HAP-1 (cell line): ENCODE measurements at places on chromosomes 13 and 19.

- peak; percentile 52 for DNase-seq
These were observed 3.5 kb downstream of the IER2 start for GRCh38 chr19:13153569-13154240.

GRCh38 chr13:111171629-111172028 lies 56.5 kb downstream of the ARHGEF7 start:
- DNase-seq: no peak

DNA sequence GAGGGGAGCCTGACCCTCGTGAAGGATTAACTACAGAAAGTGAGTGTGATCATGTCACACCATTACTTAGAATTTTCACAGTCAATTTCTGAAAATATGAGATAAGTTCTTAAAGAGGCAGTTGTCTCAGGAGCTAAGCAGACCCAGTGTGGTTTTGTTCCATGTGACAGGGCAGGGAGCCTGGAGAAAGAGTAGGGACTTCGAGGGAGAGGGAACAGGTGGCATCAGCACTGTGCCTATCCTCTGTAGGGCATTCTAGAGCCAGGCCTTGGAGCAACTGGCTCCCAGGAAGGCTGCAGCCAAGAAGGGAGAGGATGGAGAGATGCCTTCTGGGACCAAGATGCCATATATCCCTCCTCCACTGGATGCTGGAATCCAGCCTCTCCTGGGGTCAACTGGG lies 183.0 kb downstream of the TSHZ3 start:
- DNase-seq: no peak

DNA sequence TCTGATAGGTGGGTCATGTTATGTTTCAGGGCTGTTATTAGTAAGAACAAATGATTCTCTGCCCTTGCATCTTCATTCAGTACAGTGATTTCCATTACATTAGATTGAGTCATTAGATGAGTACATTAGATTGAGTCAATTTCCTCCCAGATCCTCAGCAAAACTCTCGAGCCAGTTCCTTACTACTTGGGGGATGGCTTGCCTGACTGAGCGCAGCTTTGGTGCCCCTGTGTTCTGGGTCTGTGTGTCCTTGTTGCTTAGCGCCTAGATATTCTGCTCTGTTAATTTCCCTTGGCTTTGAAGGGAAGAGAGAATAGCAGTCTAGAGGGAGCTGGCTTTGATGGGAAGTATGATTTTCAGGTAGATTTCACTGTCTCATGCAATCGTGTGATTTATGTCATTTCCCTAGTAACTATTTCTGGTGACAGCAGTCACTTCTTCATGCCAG lies 19.1 kb upstream of the SCEL start:
- DNase-seq: no peak

DNA sequence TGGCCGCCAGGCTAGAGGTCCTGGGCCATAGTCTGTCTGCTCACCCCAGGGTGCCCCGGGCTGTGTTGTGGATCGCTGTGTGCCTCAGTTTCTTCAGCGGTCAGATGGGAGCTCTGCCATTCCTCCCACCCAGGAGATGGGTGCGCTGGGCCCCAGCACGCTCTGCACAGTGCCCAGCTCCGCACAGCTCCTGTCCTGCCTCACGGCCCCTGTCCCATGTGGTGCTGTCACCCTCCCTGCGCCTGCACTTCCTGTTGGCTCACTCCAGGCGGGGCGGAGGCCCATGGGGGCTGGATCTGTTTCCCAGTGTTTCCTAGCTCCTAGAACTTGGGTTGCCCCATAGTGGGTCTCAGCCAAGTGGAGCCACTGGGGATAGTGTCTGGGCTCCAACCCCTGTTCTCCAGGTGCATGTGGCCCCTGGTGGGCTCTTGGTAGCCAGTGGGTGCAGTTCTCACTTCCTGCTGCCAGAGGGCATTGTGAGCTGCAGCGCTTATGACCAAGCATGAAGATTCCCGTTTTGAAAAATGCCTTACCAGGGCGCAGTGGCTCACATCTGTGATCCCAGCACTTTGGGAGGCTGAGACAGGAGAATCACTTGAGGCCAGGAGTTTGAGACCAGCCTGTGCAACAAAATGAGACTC lies 69.8 kb downstream of the KDM4B start:
- peak; percentile 10 for DNase-seq

DNA sequence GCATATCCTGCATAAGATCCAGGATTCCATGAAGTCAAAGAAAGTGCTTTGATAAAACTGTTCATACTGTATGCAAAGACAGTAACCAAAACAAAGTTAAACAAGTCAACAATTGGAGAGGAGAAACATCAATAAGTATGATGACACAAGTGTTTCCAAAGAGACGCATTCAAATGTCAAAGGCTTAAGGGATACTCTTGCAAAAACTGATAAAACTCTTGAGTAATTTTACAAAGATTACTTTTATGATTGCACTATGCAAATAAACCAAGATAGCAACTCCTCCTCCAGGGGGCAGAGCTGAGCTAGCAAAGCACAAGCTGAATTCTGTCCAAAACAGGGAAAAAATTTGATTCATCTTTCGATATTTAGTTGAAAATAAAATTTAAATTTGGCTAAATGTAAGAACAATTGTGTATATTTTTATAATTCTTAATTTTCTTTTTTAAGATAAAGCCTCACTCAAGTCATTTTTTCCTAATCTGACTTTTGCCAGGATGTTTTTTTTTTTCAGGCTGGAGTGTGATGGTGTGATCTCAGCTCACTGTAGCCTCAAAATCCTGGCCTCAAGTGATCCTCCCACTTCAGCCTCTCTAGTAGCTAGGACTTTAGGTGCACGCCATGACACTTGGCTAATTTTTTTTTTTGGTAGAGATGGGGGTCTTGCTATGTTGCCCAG lies 84.0 kb downstream of the MZT1 start:
- peak; percentile 85 for DNase-seq

DNA sequence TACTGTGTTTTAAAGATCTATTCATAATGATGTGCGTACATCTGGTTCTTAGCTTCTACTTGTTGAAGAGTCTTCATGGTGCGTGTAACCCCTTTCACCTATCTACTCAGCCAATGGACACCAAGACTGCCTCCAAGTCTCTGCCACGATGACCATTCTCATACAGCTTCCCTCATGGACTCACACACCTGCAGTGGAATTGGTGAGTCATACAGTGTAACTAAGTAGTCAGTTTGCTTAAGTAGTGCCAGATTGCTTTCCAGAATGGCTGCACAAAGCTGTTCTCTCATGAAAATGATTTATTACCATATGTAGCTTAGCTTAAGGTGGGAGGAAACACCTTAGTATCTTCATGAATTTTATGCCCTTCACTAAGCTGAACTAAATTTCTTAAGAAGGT lies 112.3 kb downstream of the AKAP11 start:
- DNase-seq: no peak

DNA sequence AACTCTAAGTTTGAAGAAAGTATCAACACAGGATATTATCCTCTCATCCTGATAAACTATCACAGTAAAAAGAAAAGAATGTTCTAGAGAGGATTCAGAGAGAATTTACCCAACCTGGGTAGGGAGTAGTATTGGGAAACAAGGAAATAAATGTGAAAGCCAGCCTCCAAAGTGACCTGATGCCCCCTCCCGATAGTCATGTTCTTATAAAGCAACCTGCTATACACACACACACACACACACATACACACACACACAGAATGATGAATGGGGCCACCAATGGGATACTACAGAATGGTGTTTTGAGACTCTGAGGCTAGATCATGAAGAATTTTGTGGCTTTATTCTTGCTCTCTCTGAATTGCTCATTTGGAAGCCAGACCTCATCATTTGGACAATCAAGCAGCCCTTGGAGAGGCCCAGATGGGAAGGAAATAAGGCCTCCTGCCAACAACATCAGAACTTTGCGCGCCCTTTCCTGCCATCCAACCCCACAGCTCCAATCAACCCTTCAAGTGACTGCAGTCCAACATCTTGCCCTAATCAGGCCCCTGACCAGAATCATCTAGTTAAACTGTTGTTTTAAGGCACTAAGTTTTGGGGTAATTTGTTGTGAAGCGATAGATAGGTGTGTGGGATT lies 807.9 kb upstream of the ARGLU1 start:
- no peak for DNase-seq

DNA sequence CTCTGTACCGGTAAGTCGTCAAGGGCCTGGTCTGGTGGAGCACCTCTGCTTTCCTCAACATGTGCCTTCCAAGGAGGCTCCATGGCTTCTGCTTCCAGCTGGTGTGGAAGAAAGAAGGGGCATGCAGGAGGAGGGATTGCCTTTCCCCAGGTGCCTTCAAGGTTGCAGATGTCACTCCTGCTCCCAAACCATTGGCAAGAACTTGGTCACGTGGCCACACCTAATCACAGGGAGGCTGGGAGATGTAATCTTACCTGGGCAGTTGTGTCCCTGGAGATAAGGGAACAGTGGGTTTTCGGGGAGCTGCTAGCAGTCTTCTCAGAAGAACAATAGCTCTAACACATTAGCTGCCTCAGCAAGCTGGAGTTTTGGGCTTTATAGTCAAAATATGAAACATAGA lies 9.7 kb upstream of the GPR18 start:
- DNase-seq: no peak

- no peak for DNase-seq
These were observed 16.6 kb downstream of the CEACAM7 start for GRCh38 chr19:41671486-41671885.

- no peak for DNase-seq
These were observed 424.4 kb downstream of the FGF14 start for GRCh38 chr13:101977475-101977874.

- no peak for DNase-seq
These were observed at the start of gene LACC1 for GRCh38 chr13:43879755-43880181. LACC1 (plus strand) TSS chr13:43879904; CDS start chr13:43880986, 1,082 bp downstream.

- no peak for DNase-seq
These were observed 18.1 kb downstream of the SLC7A1 start for GRCh38 chr13:29577136-29578051.

DNA sequence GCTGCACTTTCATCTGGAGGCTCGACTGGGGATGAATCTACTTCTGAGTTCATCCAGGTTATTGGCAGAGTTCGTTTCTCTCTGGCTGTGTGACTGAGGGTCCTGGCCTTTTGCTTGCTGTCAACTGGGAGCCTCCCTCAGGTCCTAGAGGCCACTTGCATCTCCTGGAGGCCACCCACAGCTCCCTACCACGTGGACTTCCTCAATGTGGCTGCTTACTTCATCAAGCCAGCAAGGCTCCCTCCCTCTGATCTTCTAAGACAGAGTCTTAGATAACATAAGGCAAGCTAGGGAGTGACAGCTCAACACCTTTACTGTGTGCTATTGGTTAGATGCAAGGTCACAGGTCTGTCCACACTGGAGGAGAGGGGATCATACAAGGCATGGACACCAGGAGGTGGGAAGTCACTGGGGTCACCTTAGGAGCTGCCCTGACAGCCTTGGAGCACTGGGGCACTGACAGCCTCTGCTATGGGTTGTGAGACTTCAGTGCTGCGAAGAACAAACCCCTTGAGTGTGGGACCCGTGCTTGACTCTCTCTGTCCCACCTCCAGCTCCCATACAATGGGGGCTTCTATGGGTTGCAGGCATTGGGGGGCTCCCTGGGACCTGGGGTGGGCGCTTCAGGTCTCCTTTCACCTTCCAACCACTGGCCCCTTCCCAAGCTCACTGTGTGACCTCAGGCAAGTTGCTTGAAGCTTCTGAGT lies 5.3 kb downstream of the FAM187B start:
- DNase-seq: no peak

- DNase-seq: no peak
These were observed 145.0 kb downstream of the TNFRSF19 start for GRCh38 chr13:23715092-23715761.

DNA sequence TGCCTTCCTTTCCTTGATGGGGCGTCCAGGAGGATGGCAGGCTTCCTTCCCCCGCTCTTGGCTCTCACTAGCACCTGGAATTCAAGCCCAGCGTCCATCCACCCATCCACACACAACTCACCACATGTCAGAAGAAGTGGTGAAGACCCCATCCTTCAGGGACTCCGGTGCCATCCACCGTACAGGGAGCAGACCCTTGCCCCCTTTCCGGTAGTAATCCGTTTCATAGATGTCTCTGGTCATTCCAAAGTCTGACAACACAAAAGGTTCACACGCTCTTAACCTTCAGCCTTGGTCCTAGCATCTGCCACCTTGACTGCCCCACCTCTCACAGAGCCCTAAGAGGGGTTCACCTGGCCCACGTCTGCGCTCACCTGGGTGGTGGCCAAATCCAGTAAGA lies 51.0 kb downstream of the ZNF557 start:
- DNase-seq: no peak

- DNase-seq: no peak
These were observed 11.8 kb downstream of the LGALS7B start for GRCh38 chr19:38800577-38801347.

DNA sequence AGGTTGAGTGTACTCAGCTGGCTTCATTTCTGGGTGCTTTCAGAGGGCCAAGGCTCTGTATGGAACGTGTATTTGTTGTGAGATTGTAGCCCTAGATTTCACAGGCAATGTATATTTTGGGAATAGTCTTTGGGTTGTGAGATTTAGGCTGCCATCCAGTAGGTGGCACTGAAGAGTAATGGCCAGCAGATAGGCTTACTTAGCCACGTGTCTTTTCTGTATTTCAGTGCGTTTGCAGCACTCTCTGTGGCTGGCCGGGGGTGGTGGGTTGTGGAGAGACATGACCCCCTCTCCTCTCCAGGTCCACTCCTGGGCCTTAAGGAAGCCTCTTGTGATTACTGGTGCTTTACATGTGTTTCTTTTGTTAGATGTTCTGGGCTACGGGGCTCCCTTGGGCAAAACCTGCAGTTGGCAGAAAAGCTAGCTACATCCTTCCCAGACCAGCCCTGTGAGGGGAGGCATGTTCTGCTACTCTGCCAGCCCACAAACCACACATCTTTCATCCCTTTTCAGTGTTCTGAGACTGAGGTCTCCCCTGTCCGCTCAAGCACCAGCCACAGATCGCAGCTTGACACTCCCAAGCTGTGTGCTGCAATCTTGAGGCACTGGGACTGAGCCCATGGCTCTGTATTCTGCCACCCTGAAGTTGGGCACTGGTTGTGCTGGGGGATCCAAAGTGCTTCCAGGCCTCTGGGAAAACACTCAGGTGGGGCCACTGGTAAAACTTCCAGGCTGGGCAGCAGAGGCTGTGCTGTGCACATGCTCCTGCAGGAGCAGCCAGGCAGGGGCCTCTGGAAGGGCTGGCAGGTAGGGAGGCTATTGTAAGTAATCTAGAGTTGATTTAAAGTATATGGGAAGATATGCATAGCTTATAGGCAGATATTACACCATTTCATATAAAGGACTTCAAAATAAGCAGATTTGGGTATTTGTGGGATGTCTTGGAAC lies 1096.8 kb upstream of the PCDH20 start:
- DNase-seq: peak; percentile 49

DNA sequence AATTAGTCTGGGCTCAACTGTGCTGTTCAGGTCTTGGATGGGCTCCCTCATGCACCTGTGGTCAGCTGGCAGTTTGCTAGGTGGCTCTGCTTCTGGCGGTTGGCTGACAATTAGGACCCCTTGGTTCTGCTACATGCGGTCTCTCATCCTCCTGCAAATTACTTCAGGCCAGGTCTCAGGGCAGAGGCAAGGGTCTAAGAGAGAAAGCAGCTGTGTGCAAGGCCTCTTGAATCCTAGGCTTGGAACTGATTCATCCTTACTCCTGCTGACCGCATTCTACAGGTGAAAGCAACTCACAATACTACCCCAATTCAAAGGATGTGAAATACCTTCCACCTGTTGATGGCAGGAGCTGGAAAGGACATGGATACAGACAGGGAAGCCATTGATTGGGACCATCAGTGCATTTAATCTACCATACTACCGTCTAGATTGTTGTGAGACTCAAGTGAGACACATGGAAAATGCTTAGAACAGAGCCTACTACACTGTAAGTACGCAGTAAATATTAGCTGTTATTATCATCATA lies 19.1 kb downstream of the CBY2 start:
- no peak for DNase-seq

- no peak for DNase-seq
These were observed 181.5 kb downstream of the POSTN start for GRCh38 chr13:37417060-37417441.

GRCh38 chr19:37160153-37160552 lies 12.3 kb downstream of the ZNF585A start:
- no peak for DNase-seq

- no peak for DNase-seq
These were observed 3.0 kb downstream of the POU4F1 start for GRCh38 chr13:78600280-78600883.
